ENCODE measurements at places on chromosomes 1 and 21. TPM values are rescaled to one million over a fixed set of nuclear protein-coding genes. Genes with fewer than 3 reads are reported as not detected.

Gene APOBEC4
- total RNA-seq = not detected

Gene SAMSN1
- total RNA-seq = 77.5 TPM

Gene NHLH1
- total RNA-seq = 0.29 TPM

Gene CFH
- 1.7 TPM for total RNA-seq

Gene LCE2C
- total RNA-seq = not detected

Gene TTC24
- 1.9 TPM for total RNA-seq

Gene TAS1R1
- total RNA-seq = not detected

Gene UBL4B
- total RNA-seq = not detected

Gene AGO3
- total RNA-seq = 23.0 TPM

Gene OR10Z1
- not detected for total RNA-seq

Gene RNU1-1
- total RNA-seq = 2,872 TPM

Gene KIF26B
- not detected for total RNA-seq

Gene RSPH1
- total RNA-seq = not detected

Gene CRABP2
- total RNA-seq = 0.48 TPM

Gene SPATA17
- total RNA-seq = not detected

Gene TCHHL1
- not detected for total RNA-seq

Gene GADD45A
- total RNA-seq = 12.7 TPM

Gene EDARADD
- total RNA-seq = 0.15 TPM

Gene DDR2
- total RNA-seq = 0.08 TPM

Gene LRRC38
- not detected for total RNA-seq
